Tibial artery (tissue), 4 donors: ENCODE measurements at places on chromosomes 13 and 19.
A peak's percentile ranks its signal among the peaks of the same experiment; 100 is the strongest.

GRCh38 chr13:25869941-25870340 lies 181.9 kb downstream of the SHISA2 start:
- DNase-seq: no peak

DNA sequence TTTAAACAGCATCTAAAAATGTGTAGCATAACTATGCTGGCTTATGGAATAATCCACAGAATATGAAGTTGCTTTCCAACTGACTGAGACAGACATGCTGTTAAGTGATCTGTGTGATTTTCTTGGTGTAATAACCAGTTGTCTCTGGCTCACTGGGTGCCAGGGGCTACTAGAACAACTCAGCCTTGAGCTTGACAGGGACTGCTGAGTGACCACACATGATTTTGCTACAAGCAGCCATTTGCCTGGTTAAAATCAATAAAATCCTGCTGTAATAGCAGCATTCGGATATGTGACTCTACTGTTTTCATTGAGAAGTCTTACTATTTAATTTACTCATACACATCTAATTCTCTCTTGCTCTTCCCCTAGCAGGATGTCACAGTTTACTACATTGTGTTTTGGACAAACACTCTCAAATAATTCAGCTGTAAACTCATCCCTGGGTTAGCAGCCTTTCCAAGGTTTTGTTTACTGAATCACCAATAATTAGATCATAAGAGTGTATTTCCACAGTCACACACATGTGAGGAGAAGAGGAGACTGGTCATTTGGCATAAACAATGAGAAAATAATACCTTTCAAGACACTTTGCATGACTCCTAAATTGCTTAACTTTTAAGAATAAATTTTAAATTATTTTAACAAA lies 426.2 kb downstream of the PCDH9 start:
- no peak for DNase-seq

DNA sequence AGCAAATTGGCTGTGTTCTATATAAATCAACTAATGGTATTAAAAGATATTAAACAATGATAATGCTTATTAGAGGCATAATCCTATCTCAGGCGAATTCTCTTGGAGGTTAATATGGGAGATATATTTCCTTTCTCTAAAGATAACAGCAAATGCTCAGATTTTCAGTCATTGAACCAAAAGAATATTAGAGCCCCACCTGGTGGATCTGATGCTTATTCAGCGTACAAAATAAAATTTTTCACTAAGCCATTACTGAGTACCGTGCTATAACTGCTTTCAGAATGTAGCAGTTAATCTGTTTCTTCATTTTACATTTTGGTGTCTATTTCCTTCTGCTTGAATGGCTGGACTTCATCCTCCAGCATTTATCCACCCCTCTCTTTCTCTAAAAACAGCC lies 143.3 kb upstream of the IPO5 start:
- DNase-seq: no peak

GRCh38 chr13:32728327-32728726 lies 142.1 kb downstream of the PDS5B start:
- DNase-seq: no peak

DNA sequence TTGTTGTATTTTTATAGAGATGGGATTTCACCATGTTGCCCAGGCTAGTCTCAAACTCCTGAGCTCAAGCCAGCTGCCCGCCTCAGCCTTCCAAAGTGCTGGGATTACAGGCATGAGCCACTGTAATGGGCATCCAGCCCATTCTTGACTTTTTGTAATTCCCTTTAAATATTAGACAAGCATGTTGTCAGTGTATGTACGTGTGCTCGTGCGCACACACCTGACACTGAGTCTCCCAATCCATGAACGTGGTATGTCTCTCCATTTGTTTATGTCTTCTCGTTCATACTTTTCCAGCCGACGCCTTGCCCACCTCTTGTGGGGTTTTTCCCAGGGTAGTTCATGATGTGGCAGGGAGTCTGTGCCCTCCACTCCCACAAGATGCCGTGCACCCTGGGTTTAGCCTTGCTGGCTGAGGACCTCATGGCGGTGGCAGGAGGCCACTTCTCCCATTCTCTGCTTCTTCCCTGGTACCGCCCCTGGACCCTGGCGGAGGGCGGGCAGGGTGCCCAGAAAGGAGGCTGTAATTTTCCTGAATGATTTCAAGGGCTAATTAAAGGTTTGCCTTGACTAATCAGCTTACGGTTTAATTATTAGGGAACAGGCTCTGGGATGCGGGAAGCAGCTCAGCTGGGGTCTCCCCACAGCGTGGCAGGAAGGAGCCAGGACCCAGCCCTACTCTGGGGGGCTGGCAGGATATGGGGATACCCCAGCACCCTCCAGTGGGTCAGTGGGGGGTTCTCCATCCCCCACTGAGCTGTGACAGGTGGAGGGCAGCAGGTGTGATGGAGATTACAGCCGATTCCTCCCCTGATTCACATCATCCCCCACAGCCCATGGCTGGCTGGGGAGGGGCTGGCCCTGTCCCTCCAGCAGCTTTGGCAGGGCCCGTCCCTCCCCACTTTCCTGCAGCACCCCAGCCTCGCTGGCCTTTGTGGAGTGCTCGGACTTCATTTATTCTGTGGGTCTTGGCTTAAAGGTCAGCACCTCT lies 12.9 kb downstream of the PAK4 start:
- DNase-seq: no peak

DNA sequence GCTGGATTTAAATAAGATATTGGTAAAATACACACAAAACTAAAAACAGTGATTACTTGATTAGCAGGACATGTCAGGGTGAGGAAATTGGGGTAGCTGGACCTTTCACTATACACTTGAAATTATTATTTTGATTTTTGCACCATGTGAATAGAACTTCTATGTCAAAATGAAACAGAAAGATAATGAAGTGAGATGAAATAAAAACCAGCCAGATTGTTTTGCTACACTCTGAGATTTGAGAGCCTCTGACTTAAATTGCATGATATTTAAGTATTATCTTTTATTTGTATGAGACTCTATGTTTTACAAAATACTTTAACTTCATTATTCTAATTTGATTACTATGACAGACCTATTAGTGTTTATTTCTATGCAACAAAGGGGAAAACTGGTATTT lies 819.6 kb upstream of the ATXN8OS start:
- DNase-seq: no peak

- DNase-seq: no peak
Measured at GRCh38 chr19:567296-567900, 5.0 kb upstream of the BSG start.

DNA sequence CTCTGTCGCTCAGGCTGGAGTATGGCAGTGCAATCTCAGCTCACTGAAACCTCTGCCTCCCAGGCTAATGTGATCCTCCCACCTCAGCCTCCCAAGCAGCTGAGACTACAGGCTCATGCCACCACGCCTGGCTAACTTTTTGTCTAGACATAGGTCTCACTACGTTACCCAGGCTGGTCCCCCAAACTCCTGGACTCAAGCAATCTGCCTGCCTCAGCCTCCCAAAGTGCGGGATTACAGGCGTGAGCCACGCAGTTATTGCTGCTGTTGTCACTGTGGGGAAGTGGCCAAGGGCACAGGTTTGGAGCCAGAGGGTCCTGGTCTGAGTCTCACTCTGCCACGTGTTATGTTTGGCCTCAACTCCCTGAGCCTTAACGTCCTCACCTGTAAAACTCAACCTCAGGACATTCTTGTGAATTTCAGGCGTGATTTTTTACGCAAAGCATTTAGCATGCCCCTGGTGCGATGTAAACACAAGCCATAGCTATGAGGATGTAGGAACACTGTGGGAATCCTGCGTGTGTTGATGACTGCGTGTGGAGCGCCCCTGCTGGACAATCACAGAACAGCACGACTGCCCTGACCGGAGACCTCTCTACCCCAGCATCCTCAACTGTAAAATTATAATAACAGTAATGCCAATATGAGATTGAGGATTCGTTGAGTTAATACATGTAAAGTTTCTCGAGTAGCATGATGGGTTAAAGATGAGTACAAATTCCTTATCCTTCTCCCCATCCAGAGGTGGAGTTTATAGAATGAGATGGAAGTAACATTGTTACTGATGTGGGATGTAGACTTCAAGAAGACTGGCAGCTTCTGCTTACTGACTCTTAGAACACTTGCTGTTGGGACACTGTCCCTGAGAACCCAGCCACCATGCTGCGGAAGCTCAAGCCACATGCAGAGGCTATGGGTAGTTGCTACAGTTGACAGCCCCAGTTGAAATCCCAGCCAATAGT lies 41.8 kb upstream of the PNMA8B start:
- DNase-seq: peak; percentile 68

GRCh38 chr13:30153545-30154426 lies 153.6 kb downstream of the KATNAL1 start:
- no peak for DNase-seq

GRCh38 chr13:26111797-26112196 lies 60.0 kb upstream of the SHISA2 start:
- DNase-seq: no peak

DNA sequence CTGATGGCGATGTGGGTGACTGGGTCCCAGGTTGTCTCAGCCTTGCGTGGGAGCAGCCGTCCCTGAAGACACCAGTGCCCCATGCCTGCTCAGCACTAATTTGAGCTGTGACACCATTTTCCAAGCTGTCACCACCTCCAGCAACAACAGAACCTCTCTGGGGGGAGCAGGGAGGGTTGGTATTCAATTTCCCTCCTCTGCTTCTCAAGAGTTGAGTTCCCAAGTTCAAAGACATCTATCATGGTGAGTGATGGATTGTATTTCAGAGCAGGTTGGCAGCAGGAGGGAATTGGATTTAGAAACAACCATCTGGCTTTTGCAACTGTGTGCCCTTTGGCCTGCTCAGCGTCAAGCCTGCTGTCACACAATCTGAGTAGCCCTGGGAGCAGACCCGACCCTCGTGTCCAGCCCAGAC lies 46.9 kb upstream of the UQCRFS1 start:
- DNase-seq: no peak

GRCh38 chr19:48249502-48250014 lies 6.2 kb downstream of the CARD8 start:
- peak; percentile 61 for DNase-seq

DNA sequence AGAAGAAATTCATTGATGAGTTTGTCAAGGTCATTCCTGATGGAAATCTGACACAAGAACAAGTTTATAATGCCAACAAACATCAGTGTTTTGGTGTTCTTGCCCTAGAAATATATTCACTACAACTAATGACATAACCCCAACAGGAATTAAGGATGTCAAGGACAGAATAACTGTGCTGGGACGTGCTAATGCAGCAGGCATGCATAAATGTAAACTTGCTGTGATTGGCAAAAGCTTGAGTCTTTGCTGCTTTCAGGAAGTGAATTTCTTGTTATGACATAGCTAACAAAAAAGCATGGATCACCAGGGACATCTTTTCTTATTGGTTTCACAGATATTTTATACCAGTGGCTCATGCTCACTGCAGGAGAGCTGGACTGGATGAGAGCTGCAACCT lies 144.6 kb downstream of the KCTD12 start:
- DNase-seq: no peak

DNA sequence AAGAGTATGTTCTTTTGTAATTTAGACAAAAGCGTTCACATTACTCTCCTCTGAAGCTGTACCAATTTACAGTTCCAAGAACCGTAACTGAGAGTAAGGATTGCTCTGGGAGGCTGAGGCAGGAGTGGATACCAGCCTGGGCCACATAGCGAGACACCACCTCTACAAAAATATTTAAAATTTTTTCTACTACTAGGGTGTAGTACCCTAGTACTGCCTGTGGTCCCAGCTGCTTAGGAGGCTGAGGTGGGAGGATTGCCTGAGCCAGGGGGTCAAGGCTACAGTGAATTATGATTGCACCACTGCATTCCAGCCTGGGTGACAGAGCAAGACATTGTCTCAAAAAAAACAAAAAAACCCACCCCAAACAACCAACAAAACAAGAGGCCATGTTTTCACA lies 12.1 kb upstream of the CYP2A6 start:
- no peak for DNase-seq

DNA sequence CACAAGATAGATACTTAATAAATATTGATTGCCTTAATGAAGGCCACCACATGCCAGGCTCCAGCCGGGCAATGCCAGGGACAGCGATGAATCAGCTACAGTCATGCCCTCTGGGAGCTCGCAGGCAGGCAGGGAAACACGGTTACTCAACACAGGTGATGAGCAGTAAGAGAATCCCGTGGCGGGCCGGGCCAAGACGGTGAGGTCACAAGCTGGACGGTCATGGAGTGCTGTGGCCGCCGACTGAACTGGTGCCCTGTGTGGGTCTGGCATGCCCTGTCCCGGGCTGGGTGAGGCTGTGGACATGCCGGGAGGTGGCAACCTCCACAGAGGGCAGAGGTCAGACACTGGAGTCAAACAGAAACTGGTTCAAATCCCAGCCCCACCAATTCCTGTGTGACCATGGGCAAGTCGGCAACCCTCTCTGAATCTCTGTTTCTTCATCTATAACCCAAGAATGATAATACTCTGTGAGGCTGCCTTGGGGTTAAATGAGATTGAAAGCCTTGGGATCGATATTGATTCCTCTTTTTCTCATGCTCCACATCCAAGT lies 13.2 kb upstream of the PAK4 start:
- DNase-seq: no peak

DNA sequence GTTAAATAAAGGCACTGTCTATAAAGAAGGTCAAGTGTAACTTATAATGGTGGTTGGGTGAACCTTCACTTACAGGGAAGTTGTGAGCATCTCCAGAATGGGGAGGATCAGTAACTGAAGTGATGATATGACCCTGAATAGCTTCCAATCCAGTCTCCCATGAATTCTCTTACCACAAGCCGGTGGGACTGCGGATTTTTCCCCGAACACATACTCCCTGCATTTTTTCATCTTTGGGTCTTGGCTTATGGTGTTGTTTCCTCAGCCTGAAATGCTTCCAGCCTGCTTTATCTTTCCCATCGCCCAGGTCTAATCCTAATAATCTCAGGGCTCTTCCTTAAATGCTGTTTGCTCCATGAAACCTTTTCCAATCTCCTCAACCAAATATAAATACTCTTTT lies 2.0 kb upstream of the CSNK1A1L start:
- DNase-seq: no peak

- no peak for DNase-seq
Measured at GRCh38 chr19:15974856-15975255, 26.0 kb downstream of the OR10H4 start.

- DNase-seq: no peak
Measured at GRCh38 chr19:41339936-41340335, 13.8 kb downstream of the TGFB1 start.

DNA sequence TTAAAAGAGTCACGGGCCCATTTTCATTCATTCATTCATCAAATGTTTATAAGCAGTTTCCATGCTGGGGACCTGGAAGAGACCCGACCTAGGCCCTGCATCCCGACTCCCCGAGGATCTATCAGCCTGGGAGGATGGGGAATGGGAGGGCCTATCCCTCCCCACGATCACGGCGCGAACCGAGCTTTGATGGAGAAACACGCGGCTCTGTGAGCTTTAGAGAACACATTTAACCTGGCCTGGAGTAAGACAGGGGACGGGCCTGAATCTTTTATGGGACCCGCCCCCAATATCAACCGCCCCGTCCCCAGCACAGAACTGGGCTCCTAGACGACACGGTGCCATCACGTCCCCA lies 875 bp upstream of the EVI5L start:
- no peak for DNase-seq

- DNase-seq: no peak
Measured at GRCh38 chr13:111422348-111422747, 101.9 kb downstream of the TEX29 start.
